ENCODE measurements at places on chromosomes 6 and 20. TPM values are rescaled to one million over a fixed set of nuclear protein-coding genes. Genes with fewer than 3 reads are reported as not detected.

Gene HLA-F
- total RNA-seq, result 1.3 TPM

Gene PEDS1
- 91.9 TPM for total RNA-seq

Gene C20orf204
- total RNA-seq, result 0.74 TPM

Gene KIF25
- total RNA-seq, result not detected

Gene DDX43
- total RNA-seq, result 0.07 TPM

Gene IL17F
- not detected for total RNA-seq

Gene SCAND1
- 113 TPM for total RNA-seq

Gene TCF21
- total RNA-seq, result not detected

Gene SSTR4
- not detected for total RNA-seq

Measured in airway epithelial cell (primary cell).